D721Med (cell line): ENCODE measurements at places on chromosomes 2 and 18.

DNA sequence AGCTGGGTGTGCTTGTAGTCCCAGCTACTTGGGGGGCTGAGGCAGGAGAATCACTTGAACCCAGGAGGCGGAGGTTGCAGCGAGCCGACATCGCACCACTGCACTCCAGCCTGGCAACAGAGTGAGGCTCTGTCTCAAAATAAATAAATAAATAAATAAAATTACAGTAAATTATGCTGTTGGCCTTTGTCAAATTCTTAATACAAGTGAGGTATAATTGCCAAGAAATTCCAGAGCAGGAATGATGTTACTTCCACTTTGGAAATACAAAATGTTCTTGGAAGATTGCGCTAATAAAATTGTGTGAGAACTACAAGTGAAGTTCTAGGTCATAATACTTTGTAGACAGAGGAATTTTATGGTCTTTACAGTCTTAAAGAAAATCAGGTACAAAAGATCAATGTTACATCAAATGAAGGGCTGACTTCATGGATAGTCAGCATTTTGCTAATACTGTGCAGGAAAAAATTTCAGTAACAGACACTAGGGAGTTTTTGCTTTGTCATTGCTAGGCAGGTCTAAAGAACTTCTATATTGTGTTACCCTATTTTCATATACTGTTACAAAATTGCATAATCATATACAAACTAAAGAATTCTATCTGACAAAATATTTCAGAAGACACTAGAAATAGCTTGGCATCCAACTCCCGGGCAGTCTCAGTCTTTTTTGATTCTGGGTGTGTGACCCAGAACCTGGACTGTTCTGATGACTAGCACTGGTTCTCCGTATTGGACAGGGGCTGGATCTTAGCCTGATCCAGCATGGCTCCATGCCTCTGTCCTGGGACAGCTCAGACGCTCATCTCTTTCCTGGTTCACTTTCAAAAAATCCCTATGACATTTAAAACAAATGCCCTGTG, 76.0 kb upstream of the STK17B start:
- no peak for DNase-seq

DNA sequence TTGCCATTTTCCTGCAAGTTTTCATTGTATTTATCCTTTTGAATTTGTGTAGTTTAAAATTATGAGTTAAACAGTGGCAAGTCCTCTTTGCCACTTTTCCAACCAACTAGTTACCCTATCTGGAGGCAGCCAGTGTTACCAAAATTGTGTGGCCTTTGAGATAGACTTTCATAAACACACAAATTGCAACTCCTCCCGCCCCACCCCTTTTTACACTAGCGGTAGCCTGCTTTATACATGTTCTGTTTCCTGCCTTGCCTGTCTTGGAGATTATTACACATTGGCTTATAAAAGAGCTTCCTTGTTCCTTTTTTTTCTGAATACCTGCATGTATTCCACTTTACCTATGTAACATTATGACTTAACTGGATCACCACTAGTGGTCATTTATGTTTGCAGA, 56.5 kb downstream of the RPIA start:
- DNase-seq, result no peak

DNA sequence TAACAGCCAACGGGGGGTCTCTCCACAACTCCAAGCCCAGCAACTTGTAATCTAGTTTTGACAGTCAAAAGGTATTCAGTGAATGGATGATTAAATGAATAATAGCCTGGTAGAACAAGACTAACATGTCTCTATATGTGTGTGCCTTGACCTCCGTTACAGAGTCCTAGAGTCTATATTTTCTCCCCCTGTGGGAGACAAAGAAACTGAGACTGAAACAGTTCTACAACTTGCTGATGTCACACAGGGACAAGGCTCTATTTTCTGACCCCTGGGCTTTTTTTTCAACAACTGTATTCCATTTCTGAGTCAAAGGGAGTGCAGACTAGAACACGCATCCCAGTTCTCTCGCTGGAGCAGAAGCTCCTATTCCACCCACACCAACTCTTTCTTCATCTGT, 223.6 kb upstream of the AGAP1 start:
- no peak for DNase-seq

- no peak for DNase-seq
Measured at GRCh38 chr18:59795882-59796281, 98.7 kb upstream of the CCBE1 start.

DNA sequence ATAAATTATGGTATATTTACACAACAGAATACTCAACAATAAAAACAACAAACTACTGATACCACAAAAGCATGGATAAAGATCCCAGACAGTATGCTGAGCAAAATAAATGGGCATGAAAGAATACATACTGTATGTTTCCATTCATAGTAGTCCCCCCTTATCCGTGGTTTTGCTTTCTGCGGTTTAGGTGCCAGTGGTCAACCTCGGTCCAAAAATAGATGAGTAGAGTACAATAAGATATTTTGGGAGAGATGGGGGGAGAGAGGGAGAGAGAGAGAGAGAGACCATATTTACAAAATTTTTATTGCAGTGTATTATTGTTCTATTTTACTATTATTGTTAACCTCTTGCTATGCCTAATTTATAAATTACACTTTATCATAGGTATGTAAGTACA, 21.0 kb upstream of the TGFA start:
- no peak for DNase-seq

GRCh38 chr2:46284796-46285195, 12.4 kb upstream of the EPAS1 start:
- no peak for DNase-seq
